ENCODE measurements at places on chromosomes 3 and 15. TPM values are rescaled to one million over a fixed set of nuclear protein-coding genes. Genes with fewer than 3 reads are reported as not detected.

GRCh38 chr15:70097063-70097320 lies 725 bp downstream of the TLE3 start:
- DNase-seq = no peak

DNA sequence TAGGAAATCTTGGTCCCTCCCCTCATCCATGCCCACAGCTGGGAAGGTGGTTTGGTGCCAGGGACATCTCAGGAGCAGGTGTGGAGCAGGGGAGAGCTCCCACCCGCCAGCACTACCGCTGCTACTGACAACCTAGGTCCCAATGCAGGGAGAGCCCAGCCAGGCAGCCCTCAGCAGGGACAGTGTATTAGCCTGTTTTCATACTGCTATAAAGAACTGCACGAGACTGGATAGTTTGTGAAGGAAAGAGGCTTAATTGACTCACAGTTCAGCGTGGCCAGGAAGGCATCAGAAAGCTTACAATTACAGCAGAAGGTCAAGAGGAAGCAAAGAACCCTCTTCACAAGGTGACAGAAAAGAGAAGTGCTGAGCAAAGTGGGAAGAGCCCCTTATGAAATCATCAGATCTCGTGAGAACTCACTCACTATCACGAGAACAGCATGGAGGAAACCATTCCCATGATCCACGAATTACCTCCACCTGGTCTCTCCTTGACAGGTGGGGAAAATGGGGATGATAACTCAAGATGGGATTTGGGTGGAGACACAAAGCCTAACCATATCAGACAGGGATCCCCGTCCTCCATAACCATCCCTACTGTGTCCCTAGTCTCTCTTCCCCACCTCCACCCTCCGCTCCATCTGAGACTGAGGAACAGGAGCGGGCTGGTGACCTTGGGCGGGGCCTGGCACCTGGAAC lies 218.6 kb downstream of the TBC1D2B start:
- DNase-seq = no peak

- DNase-seq = no peak
Observed at GRCh38 chr3:62898530-62899496, 23.6 kb upstream of the CADPS start.

The ZNF385D gene
- 0.20 TPM for total RNA-seq

The GHSR gene
- not detected for total RNA-seq

The ZDHHC23 gene
- 0.24 TPM for total RNA-seq

DNA sequence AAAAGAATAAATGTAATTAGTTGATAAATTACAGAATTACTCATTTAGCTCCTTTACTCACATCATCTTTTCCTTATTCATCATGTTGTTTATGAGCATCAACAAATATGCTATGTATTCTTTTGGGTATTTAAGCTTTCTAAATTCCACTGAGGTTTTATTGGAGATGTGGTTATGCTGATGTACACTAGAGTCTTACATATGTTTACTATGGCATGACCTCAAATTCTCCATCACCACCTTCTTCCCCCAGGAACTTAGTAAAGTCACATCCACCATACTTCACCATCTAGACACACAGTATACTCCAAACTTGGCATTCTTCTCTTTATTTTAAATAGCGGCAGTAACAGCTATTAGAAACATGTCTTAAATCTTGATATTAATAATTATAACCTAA lies 74.1 kb upstream of the MELTF start:
- no peak for DNase-seq

- DNase-seq = no peak
Observed at GRCh38 chr3:166451997-166452396, 614.8 kb upstream of the BCHE start.

DNA sequence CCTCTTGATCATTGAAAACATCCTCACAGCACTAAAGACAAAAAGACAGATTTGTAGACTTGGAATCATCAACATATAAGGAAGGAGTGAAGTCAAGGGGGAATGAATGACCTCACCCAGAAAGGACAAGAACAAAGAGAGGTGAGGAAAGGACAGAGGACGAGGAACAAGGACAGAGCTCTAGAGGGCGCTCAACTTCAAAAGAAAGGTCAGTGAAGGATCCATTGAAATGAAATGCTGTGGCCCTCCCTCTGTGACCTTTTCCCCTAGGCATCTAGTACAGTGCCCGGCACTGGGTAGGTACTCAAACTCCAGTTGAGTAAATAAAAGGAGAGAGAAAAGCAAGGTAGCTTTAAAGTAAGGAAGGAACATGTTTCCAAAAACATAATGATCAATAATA lies 2.6 kb downstream of the ATP8B4 start:
- no peak for DNase-seq

GRCh38 chr3:137047240-137047639 lies 89.5 kb downstream of the IL20RB start:
- DNase-seq = no peak

The DAZL gene
- total RNA-seq = not detected

The PAK6 gene
- 5.8 TPM for total RNA-seq

The LCMT2 gene
- 8.4 TPM for total RNA-seq

The FOXL2NB gene
- 5.1 TPM for total RNA-seq

DNA sequence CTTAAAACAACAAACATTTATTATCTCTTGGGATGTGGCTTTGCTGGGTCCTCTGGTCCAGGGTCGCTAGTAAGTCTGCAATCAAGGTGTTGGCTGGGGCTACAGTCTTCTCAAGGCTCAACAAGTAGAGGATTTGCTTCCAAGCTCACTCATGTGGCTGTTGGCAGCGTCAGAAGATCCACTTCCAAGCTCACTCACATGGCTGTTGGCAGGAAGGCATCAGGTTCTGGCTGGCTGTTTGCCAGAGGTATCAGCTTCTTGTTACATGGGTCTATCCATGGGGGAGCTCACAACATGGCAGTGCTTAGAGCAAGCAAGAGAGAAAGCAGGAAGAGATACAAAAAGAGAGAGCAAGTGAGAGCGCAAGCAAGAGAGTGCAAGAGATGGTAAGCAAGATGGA lies 15.0 kb upstream of the BNC1 start:
- no peak for DNase-seq

- DNase-seq = no peak
Observed at GRCh38 chr15:60362321-60363086, 35.3 kb downstream of the ANXA2 start.

The SLC27A2 gene
- total RNA-seq = 23.2 TPM

The SH2D7 gene
- total RNA-seq = not detected

DNA sequence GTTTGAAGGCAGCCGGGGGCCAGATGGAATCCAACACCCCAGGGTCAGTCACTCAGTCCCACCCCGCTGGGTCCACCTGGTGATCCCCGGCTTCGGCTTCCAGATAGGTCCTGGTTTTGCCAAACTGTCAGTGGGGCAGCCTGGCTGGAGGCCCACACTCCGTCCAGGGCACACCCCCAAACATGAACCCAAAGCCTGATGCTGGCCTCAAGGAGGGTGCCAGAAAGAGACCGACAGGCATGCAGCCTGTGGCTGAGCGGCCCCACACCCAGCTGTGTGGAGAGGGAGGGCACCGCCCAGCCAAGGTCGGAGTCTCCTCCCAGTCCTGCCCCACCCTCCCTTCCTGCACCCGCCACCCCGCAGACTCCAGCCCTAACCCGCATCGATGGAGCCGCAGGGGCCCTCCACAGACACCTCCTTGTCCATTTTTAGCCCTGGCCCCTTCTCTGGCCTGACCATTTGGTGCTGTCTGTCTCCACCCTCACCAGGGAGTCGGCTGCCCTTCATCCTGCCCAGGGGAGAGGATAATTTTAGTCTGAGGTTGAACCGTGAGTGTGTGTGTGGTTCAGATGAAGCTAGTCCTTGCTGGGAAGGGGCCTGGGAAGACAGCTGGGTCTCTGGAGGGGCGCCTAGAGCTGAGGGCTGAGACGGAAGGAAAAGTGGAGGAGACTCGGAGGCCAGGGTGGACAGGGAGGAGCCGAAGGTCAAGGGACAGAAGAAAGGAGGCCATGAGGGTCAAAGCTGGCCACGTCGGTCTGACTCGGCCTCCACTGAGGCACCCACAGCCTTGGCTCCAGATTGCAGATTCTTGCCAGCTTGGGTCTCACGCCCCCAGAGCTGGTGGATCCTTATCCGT lies 23.1 kb downstream of the TNK2 start:
- DNase-seq = no peak

DNA sequence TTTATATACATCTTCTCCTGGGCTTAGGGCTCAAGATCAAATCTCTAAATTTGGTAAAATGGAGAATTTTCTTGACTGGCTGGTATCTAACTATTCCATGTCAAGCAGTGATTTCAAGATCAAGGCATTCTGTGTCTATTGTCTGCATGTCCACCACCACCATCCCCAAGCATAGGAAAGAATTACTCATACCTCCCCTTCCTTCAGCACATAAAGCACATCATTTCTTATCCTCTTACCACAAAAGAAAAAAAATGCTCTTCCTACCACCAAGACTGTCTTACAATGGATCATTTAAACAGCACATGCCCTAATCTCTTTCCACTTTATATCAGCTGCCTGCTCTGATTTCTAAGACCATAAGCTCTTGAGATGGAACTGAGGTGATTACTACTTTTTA lies 470.5 kb upstream of the THBS1 start:
- DNase-seq = no peak

The LRRC2 gene
- 3.2 TPM for total RNA-seq

DNA sequence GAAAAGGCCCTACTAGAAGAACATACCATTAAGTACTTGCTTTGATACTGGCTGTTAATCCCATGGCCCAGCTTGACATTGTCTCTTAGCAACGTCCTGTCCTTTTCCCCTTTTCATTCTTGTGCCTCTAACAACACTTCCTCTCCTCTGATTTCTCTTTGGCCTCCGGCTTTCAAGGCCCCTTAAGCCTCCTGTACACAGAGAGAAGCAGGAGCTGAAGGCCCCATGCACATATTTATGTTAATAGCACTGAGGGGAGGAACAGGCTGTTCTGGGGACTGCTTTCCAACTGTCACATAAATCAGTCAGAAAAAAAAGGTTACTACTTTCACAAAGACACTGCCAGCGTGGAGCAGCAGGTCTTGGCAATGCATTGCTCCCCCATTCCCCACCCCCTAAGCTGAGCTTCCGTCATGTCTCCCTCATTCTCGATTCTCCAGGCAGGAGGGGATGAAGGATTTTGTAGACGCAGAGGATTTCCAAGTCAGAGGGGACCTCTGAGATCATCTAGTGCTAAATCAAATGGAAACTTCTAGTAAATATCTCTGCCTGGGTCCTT lies 257.4 kb upstream of the ADAMTS9 start:
- DNase-seq = peak; percentile 18

DNA sequence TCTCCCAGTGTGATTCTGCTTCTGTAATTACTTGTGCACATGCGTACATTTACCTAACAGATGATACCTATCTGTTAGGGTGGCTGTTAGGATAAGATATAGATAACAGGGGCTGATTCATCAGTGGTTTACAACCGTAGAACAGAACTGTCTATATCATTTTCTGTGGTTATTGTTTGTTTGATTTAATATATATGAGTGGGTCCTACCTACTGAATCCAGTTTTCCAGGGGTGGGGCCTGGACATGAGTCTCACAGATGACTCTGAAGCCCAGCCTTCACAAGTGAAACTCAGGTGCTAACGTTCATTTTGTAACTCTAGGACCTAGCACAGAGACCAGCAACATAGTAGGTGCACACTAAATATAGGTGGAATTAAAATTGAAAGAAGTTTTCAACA lies 10.4 kb upstream of the ACAP2 start:
- no peak for DNase-seq

The MAP1A gene
- 9.2 TPM for total RNA-seq

The TTLL13 gene
- total RNA-seq = 0.17 TPM

The C15orf62 gene
- total RNA-seq = not detected

The EBLN2 gene
- 2.9 TPM for total RNA-seq

DNA sequence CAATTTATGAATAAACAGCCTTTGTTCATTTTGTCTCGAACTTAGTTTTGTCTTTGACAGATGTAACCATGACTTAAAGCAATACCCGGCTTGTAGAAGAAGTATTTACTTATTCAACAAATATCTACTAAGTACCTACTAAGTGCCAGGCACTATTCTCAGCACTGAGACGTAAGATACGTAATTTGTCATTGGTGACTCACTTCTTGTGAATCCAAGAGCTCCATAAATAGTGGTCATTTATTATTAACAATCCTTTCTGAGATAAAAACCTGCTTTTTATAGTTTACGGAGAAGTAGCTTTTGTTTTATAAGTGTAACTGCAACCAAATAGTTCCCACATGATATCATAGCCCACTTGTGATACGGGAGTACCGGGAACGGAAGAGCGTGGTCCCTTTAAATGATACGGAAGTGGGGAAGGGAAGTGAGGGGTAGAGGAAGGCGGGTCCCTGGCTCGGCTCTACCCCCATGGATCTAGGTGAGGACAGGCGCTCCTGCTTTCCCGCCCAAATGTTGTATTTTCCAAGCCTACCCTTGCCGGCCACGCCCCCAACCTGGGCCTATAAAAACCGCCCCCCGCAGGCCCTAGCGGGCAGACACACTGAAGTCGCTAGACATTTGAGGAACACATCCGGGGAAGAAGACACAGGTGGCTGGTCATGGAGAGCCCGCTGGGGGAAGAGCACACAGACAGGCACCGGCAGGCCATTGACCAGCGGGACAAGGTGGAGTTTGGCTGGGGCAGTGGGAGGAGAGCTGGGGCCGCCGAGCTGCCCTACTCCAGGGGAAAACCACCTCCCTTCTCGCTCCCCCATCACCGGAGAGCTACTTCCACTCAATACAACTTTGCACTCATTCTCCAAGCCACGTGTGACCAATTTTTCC lies at the start of gene SAMMSON:
Gene SAMMSON (plus strand): TSS at position 594 of the 888 bp plus-strand sequence.
- DNase-seq = no peak

The TRANK1 gene
- total RNA-seq = 21.6 TPM

The NRROS gene
- total RNA-seq = 1.1 TPM

- peak; percentile 83 for DNase-seq
Observed at GRCh38 chr3:52128118-52128683, 26.0 kb downstream of the POC1A start.

The TMOD2 gene
- total RNA-seq = 6.0 TPM

DNA sequence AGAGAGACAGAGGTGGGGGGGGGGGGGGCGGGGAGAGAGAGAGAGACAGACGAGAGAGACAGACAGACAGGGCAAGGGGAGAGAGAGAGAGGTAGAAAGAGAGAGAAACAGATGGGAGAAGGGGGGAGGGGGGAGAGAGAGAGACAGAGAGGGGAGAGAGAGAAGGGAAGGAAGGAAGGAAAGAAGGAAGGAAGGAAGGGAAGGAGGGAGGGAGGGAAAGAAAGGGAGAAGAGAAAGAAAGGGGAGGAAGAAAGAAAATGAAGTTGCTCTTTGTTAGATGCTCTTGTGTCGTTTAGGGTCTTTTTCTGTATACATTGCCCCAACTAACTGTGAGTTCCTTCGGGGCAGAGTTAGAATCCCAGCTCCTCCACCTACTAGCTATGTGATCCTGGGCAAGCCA lies 19.0 kb upstream of the EPHB3 start:
- DNase-seq = no peak

GRCh38 chr3:158109804-158110657 lies at the start of gene RSRC1:
TSS of gene RSRC1 (plus strand) at chr3:158110089. CDS start at chr3:158122105, 12,016 bp downstream.
- peak; percentile 87 for DNase-seq

The FGF7 gene
- 3.1 TPM for total RNA-seq

DNA sequence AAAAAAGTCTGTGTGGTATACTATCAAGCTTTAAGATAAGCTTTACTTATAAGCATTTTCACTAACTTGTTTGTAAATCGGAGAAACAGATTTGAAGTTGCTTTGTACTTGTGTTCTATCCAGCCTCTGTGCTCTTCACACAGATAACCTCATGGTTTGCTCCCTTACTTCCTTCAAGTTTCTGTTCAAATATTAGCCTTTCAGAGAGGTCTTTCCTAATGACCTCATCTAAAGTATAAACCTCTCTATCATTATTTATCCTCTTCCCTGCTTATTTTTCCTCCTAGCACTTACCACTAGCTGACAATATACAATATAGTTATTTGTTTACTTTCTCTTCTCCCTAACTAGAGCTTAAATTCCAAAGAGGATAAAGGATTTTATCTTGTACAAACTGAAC lies 180.0 kb downstream of the CBLB start:
- no peak for DNase-seq
